Foreskin keratinocyte (primary cell): ENCODE measurements at places on chromosomes 3 and 15.

- DNase-seq = no peak
Observed at GRCh38 chr15:29470794-29471193, 201.2 kb upstream of the NSMCE3 start.

- peak; percentile 29 for DNase-seq
Observed at GRCh38 chr3:23203708-23204330, 692 bp downstream of the UBE2E2 start.

GRCh38 chr3:100128565-100128964 is 14.3 kb upstream of the FILIP1L start:
- no peak for DNase-seq

DNA sequence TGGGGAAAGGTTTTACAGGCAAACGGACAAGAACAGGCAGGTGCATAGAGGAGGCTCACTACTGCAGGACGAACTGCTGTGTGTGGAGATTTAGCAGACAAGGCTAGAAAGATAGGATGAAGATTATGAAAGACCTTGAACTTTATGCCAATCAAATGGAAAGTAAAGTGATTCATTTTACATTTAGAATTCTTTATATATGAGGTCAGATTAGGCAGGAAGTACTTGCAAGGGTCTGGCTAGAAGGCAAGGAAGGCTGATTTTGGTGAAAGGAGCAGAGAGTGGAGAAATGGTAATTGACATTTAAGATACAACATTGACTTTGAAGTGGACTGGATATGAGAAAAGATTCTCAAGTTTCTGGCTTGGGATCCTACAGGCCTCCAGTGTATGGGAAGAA is 33.6 kb downstream of the PLSCR4 start:
- peak; percentile 43 for DNase-seq

- no peak for DNase-seq
Observed at GRCh38 chr15:65201918-65202317, 9.4 kb downstream of the CILP start.

GRCh38 chr3:5466065-5466464 is 278.6 kb downstream of the EDEM1 start:
- no peak for DNase-seq
